Fibroblast of mammary gland (primary cell): ENCODE measurements at places on chromosomes 2 and 18.

DNA sequence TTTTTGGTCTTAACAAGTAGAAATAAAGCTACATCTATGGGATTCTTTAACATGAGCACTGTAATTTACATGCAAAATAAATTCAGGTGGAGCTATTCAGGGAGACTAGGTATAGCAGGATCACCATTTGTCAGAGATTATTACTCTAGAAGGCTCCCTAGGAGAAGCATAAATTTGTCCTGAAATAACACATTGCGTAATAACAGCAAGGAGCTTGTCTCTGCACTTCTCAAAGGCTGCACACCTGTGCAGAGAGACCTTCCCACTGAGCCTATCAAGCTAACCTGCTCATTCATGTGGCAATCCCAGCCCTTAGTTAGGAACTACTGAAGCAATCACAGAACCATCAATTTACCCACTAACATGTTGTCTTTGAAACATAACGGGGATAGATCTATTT lies 437.4 kb upstream of the MC4R start:
- no peak for DNase-seq

- DNase-seq: no peak
These were observed 338.6 kb downstream of the STK39 start for GRCh38 chr2:167908786-167909185.

DNA sequence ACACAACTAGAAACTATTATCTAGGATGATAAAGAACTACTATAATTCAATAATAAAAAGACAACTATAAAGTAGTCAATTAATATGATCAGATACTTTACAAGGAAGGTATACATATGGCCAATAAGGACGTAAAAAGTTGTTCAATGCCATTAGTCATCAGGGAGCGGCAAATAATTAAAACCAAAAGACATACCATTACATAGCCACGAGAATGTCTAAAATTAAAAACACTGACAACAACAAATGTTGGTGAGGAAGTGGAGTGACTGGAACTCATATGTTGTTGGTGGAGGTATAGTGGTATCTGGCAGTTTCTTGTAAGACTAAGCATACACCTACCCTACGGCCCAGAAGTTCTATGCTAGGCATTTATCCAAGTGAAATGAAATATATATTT lies 152.4 kb downstream of the MTCL1 start:
- peak; percentile 35 for DNase-seq

GRCh38 chr2:237490009-237490711 lies 3.1 kb downstream of the MLPH start:
- no peak for DNase-seq

- DNase-seq: no peak
These were observed 778.1 kb upstream of the SOX11 start for GRCh38 chr2:4914036-4914435.

DNA sequence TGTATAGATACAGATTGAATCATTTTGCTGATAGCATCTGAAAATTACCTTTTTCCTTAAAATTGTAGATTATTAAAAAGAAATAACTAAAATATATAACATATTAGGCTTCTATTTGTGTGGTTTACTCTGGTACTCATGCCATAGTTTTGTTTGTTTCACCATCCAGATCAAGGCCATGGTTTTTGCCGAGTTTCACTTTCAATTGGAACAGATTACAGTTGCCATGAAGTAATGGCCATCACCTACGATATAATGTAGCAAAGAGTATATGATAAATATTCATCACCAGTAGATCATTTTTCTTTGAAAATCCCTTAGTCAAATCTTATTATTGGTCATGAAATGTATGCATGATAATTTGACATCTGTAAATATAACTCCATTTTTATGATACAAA lies 11.9 kb upstream of the DNAH7 start:
- DNase-seq: no peak

- no peak for DNase-seq
These were observed 40.9 kb upstream of the SMAD7 start for GRCh38 chr18:48991676-48992075.

- peak; percentile 66 for DNase-seq
These were observed 28.2 kb downstream of the ACMSD start for GRCh38 chr2:134866498-134867099.

DNA sequence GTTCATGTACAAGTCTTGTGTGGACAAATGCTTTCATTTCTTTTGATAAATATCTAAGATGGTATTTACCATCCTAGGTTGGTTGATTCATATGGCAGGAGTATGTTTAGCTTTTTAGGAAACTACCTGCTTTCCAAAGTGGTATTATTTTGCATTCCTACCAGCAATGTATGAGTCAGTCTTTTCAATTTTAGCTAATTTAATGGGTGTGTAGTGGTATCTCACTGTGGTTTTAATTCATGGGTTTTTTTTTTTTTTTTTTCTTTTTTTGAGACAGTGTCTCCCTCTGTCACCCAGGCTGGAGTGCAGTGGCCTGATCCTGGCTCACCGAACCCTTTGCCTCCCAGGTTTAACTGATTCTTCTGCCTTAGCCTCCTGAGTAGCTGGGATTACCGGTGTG lies 4.2 kb downstream of the ZNF512 start:
- no peak for DNase-seq

GRCh38 chr2:42930025-42930581 lies 137.7 kb upstream of the HAAO start:
- DNase-seq: peak; percentile 94

GRCh38 chr2:103805746-103806145 lies 1043.9 kb downstream of the TMEM182 start:
- no peak for DNase-seq

DNA sequence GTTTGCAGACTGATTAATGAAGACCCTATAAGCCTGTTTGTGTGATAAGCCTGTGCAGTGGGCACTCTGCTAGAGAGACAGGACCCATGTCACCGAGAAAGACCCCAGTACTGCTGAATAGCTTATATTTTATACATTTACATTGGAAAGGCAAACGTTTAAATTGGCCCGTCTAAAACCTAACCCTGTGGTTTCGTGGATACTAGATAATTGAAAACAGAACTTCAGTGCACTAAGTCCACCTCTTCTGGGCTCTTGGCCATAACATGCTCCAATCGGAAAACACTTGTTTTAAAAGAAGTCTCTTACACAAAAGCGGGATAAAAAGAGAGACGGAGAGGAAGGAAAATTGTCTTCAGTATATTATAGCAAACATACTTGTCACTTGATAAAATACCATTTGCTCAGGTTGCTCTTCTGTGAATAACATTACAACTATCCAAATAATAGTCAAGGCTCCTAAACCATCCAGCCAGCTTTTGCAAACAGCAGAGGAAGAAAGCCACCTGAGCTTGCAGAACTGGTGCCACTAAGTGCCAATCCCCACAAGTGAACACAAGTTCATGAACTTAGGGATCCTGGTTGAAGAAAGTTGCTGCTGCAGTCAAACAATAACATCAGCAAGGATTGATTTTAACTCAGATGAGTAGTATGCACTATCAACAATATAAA lies 218.4 kb upstream of the FN1 start:
- DNase-seq: peak; percentile 89

DNA sequence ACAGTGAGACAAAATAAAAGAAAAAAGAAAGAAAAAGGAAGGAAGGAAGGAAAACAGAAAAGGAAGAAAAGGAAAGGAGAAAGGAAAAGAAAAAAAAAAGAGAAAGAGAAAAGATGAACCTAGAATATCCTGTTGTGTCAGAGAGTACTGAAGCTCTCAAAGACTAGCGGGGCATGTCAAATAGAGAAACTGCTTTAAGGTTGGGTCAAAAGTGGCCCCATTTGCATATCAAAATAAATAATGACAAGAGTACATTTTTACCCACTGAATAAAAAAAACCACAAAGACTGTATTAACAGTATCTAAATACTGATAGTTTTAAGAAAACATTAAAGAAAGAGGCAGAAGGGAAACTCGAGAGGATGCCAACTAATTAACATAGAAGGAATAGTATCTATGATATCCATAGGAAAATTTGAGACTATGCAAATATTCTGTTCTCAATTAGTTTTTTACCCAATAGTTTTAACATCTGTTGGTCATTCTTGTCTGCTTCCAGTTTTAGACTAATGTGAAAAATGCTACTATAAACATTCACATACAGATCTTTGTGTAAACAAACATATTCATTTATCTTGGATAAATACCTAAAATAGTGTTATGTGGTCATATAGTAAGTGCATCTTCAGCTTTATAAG lies 53.2 kb downstream of the SFXN5 start:
- DNase-seq: no peak

DNA sequence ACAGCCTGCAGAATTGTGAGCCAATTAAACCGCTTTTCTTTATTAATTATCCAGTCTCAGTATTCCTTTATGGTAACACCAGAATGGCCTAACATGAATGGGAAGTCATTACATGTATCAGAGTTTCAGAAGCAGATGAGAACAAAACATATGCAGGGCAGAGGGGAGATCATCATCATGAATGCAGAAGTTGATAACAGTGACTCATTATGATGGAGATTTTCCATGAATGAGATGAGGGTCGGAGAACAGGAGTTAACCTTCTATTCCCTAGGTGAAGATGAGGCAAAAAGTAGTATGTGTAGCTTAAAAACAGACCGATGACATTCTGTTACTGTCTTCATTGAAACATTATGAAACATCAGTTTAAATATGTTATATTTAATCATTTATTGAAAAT lies 59.5 kb upstream of the PPM1B start:
- peak; percentile 27 for DNase-seq

DNA sequence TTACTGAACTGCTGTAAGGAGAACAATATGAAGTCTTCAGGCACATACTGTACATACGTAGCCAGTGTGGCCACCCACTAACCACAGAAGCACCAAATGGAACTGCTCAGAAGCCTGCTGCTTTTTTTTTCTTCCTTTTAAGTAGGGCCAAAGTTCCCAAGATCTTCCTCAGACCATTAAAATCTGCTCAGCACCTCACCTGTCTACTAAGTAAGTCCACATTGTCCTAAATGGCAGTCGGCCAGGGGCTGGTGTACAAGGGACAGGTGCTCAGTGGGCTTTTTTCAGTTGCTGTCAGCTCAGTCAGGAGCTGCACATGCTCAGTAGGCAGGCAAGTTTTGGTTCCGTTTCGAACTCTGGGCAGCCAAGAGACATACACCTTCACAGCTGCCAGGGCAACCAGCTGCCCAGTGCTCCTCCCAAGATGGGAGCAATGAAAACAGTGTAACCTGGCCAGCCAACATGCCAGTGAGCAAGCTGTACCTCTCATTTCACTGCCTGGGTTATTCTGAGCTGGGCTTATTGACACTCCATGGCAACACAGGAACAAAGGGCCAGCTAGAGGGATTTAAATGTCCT lies 86.1 kb downstream of the ACVR1 start:
- no peak for DNase-seq

DNA sequence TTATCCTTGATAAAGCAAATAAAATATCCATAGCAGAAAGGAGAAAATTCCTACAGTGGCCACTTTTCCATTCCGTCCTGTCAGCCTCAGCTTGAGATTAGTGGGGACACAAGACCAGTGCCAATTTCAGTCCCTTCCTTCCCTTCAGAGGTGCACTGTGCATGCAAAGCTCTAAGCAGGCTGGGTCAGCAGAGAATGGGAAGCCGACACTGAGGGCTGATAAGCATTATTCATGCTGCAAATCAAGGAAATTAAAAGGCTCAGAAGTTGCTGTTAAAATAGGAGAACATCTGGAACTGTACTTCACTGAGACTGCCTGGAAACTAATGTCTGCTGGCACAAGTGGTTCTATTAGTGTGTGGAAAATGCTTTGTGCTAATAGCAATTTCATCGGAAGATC lies 534.3 kb downstream of the ADCYAP1 start:
- no peak for DNase-seq

DNA sequence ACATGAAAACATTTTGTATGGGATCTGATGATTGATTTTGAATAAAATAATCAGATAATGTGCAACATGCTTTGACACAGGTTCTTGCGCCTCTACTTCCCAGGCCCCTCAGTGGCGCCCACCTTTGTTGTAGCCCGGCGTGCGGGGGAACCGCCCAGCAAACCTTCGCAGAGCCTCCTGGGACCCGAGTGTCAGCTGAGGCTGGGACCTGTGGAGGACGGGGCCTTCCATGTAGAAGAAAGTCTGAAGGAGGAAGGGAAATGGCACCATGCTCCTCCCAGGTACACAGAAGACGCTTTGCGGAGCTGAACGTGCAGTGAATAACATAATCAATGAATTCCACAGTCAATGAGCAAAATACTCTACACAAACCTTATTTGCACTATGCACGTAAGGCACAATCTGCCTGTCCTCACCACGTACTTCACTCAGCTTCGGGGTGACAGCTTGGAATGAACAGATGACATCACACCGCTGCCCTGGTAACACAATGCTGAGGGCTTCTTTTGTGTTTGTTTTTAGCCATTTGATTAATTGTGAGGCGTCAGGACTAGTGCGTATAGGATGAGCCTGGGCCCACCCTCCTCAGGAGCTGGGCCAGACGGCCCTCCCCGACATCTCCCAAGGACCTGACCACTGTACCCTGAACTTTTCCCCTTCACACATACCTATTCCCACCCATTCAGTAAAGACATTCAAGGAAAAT lies 78.1 kb downstream of the TWIST2 start:
- no peak for DNase-seq

- no peak for DNase-seq
These were observed 125.2 kb upstream of the PIK3C3 start for GRCh38 chr18:41829647-41830516.

- DNase-seq: no peak
These were observed 61.8 kb downstream of the COX7A2L start for GRCh38 chr2:42298996-42299754.

DNA sequence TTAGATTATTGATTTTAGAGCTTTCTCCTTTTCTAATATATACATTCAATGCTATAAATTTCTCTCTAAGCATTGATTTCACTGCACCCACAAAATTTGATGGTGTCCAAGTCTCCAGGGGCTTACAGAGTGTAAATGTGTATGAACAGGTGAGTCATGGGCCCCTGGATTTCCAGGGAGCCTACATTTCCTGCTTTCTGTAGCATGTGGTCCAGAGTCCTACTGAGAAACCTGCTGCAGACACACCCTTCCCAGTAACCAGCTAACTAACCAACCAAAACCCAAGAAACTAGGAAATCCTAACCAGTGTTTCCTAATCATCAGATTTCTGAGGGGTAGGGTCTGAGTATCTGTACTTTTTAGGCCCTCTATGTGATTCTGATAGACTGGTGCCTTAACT lies 39.5 kb upstream of the TANC1 start:
- DNase-seq: no peak

- DNase-seq: no peak
These were observed 6.9 kb downstream of the ITGB1BP1 start for GRCh38 chr2:9416267-9416961.

DNA sequence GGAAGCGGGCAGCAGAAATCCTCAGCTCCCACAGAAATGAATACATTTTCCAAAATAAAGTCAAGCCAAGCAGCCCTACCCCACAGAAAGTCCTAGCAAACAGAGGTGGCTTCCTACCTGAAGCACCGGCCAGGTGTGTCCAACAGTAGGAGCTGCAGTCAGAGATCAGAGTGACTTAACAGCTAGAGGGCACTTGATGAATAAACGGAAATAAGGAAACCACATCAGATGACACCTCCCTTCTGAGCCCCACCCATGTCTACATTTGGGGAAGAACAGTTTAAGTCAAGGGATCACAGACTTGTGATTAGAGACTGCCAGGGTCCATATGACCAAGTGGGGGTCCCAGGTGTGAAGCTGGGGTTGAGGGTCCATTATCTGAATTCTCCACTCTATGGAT lies at the start of gene CXCR1:
Gene CXCR1, minus strand, starts transcription at position 172 of the 400 bp plus-strand sequence. CDS start 1,751 bp downstream, outside the sequence.
- no peak for DNase-seq
